ENCODE measurements at places on chromosomes 7 and 10. TPM values are rescaled to one million over a fixed set of nuclear protein-coding genes. Genes with fewer than 3 reads are reported as not detected.

Gene C10orf67
- 0.82 TPM for total RNA-seq

Gene CALML3
- 9.4 TPM for total RNA-seq

Gene SEMA3A
- total RNA-seq: 16.1 TPM

Gene SEC61G
- total RNA-seq: 105 TPM

Gene SPDYE5
- not detected for total RNA-seq

Gene CPED1
- 32.3 TPM for total RNA-seq

Gene ODAD2
- total RNA-seq: 1.0 TPM

Gene WDFY4
- total RNA-seq: 5.7 TPM

Gene FRMD4A
- 29.5 TPM for total RNA-seq

Gene UPK3BL2
- 20.6 TPM for total RNA-seq

Gene FBXO24
- total RNA-seq: 1.2 TPM

Gene SLC29A4
- total RNA-seq: 11.2 TPM

Gene PLCE1
- total RNA-seq: 20.3 TPM

Gene TES
- 36.1 TPM for total RNA-seq

Gene DIP2C
- total RNA-seq: 39.0 TPM

Gene BTBD16
- 0.41 TPM for total RNA-seq

Gene SND1
- 111 TPM for total RNA-seq

Gene SLIT1
- total RNA-seq: 0.72 TPM

Gene MTG1
- total RNA-seq: 23.4 TPM

Gene TMEM273
- total RNA-seq: 8.7 TPM

Gene FAM24B
- 7.5 TPM for total RNA-seq

Gene INMT
- total RNA-seq: 14.5 TPM

Gene AKR1C4
- total RNA-seq: not detected

Gene AQP1
- 107 TPM for total RNA-seq

Gene HOXA9
- total RNA-seq: not detected

Gene MET
- 23.3 TPM for total RNA-seq

Gene ZNF736
- total RNA-seq: 24.1 TPM

Gene SLC18A2
- 3.1 TPM for total RNA-seq

Gene HUS1
- 26.9 TPM for total RNA-seq

Gene FAM200A
- 7.3 TPM for total RNA-seq

Gene CELF2
- total RNA-seq: 57.5 TPM

Gene SUN3
- total RNA-seq: not detected

Gene RHOBTB1
- total RNA-seq: 36.5 TPM

Gene FLNC
- 1,540 TPM for total RNA-seq

Gene MDFIC
- 46.8 TPM for total RNA-seq

Gene GPR26
- total RNA-seq: 0.10 TPM

Gene CHCHD2
- 268 TPM for total RNA-seq

Gene CHST15
- total RNA-seq: 18.3 TPM

Gene PDZD7
- not detected for total RNA-seq

Gene RBP3
- total RNA-seq: not detected

Measured in tongue (tissue), 3 donors.